ENCODE measurements at places on chromosomes 2 and 18.
A peak's percentile ranks its signal among the peaks of the same experiment; 100 is the strongest.

- peak; percentile 85 for DNase-seq
Measured at GRCh38 chr2:42974721-42975717, 182.6 kb upstream of the HAAO start.

DNA sequence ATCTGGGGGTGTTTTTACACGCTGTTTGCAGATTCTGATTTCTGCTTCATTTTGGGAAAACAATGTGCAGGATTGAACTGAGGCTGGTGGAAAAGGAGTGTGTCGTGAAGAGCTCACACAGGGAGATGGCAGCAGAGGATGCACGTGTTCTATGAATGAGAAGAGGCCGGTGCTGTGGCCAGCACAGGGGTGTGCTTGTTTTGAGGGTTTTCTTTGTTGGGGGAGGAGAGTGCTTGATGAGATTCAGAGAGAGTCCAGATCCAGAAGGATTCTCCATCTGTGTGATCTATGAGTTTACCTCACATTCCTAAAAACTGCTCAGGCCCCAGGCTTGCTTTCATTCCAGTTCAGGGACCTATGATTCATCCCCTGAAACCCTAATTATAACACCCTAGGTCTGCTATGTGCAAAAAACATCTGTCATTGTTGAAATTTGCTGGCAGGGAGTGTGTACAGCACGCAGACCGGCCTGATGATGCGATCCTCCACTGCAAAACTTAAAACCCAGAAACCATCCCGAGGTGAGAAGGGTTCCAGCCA is 12.1 kb downstream of the TGFA start:
- DNase-seq, result no peak

DNA sequence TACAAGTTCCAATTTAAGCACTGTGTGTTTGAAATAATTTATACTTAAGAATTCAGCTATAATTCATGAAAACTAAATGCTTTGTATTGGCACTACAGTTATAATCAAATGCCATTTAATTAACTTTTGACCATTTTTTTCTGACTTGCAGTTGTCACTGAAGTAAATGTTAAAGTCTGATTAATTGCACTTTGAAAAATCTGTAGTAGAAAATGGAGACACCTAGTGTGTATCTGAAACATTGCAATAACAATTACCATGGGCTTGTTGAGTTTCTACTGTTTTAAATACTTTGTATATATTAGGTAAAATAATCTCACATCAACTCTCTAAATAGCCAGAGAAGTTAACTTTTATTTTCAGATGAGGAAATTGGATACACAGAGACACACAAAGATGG is 458.6 kb upstream of the FSIP2 start:
- no peak for DNase-seq

- DNase-seq, result no peak
Measured at GRCh38 chr2:64485331-64485730, 31.4 kb downstream of the LGALSL start.

DNA sequence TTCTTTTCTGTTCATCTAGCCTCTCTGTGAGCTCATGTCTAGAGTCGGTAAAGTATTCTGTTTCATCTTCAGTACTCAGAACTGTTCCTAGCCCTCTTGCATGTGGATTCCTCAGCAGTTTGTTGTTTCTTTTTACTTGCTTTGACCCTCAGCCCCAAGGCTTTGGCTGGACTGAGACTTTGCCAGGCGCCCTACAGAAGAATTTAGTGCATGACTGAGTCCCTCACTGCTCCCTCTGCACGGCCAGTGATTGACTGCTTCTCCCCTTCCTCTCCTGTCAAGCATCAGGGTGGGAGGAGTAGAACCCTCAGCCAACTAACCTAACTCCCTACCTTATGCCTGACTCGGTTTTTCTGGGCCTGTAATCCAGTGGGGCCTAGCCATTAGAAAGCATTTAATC is 109.8 kb downstream of the ESCO1 start:
- no peak for DNase-seq

DNA sequence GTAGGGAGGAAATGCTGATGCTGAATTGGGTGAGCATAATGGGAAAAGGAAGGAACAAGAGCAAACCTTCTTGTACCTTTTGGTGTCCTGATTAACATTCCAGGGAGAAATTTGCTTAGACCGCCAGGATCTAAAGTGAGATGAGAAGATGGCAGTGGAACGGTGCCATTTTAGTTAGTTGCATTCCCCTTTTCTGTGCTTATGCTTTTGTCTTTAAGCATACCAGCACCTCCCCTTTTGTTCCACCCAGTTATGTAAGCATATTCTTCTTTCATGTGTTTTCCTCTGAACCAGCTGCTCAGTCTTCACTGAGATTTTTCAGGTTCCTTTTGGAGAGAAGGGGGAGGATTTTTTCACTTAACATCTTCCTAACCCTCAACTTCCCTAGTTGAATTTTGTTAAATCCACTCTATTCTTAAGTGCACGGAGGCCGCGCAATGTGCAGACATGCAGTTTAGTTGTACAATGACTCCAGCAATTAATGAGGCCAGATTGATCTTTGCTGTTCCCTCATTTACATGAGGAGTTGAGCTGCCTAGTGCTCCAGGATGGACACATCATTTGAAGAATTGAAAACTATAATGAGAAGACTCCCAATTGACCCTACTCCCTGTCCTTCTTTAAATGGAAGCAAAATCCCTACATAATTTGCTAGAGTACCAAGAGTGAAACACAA is 73.9 kb downstream of the MAP4K4 start:
- DNase-seq, result no peak

GRCh38 chr2:203681978-203682377 is 24.5 kb upstream of the CD28 start:
- no peak for DNase-seq

DNA sequence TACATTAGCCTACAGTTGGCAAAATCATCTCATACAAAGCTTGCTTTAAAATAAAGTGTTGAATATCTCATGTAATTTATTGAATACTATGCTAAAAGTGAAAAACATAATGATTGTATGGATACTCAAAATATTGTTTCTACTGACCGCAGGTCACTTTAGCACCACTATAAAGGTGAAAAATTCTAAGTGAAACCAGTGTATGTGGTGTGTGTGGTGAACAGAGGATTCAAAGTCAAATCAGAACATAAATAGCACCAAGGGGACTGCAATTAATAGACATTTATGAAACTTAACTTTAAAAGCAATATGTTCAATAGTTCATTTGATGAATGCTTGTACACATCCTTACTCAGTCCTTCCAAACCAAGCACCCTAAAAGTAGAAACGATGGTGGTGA is 145.8 kb downstream of the AKAIN1 start:
- DNase-seq, result no peak

- no peak for DNase-seq
Measured at GRCh38 chr2:209974576-209974975, 27.9 kb upstream of the RPE start.

DNA sequence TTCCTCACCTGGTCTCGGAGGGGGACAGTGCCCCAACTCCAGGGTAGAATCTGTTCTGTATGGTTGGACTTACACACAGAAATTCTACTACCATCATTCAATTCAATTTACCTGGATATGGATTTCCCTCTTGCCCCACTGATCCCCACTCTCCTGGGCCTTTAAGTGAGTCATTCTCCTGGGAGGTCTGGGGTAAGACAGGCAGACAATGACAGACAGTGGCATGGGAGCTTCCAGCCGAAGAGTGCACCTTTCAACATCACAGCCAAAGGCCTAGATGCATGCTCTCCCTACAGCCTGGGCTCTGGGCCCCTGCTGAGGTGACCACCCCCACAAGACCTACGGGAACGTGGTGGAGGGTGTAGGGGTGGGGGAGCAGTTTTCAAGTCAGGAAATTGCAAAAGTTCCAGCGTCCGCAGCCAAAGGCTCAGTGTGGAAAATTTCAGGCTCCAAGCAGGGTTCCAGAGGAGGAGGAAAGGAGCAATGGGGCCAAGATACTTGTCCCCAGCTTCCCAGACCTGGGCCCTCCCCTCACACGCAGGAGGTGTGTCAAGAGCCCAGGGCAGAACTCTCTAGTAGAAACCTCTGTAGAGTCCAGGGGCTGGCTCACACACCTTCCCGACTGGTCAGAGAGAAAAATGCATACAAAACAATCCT is 296.4 kb downstream of the CYP26B1 start:
- no peak for DNase-seq

GRCh38 chr2:229407170-229407569 is 136.1 kb upstream of the PID1 start:
- DNase-seq, result no peak

DNA sequence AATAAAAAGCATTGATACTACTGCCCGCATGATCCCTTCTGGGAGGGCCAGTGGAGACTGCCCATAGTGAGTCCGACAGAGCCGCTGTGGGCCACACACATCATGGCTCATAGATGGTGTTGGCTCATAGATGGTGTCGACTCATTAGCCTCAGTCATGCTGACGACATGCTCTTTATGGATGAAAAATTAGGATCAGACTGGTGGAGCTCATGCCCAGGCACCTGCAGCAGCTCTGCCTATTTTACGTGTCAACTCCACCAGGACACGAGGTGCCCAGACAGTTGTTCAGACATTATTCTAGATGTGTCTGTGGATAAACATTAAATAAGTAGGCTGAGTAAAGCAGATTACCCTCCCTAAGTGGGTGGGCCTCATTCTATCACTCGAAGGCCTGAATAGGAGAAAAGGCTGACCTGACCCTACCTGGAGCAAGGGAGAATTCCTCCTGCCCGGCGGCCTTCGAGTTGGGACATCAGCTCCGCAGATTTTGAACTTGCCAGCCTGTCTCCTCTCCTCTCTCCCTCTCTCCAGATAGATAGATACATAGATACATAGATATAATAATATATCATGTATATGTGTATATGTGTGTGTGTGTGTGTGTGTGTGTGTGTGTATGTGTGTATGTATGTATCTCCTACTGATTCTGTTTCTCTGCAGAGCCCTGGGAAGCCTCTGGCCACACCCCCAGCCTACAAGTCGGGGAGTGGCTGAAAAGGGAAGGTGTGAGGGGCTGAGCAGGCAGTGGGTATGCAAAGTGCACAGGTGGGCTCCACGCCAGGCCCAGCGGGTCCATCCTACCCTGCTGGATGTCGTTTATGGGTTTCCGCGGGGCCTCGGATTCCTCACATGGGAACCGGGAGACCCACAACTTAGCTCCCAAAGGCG is 13.6 kb upstream of the TEX51 start:
- no peak for DNase-seq

GRCh38 chr2:201960305-201960704 is 73.3 kb upstream of the FZD7 start:
- DNase-seq, result no peak

- no peak for DNase-seq
Measured at GRCh38 chr2:144454466-144455287, 65.2 kb downstream of the ZEB2 start.

- DNase-seq, result peak; percentile 10
Measured at GRCh38 chr2:235689427-235689853, 195.6 kb downstream of the AGAP1 start.

- DNase-seq, result no peak
Measured at GRCh38 chr2:38751596-38752410, 642 bp upstream of the SRSF7 start.

GRCh38 chr18:36813101-36813775 is 15.6 kb downstream of the TPGS2 start:
- no peak for DNase-seq

DNA sequence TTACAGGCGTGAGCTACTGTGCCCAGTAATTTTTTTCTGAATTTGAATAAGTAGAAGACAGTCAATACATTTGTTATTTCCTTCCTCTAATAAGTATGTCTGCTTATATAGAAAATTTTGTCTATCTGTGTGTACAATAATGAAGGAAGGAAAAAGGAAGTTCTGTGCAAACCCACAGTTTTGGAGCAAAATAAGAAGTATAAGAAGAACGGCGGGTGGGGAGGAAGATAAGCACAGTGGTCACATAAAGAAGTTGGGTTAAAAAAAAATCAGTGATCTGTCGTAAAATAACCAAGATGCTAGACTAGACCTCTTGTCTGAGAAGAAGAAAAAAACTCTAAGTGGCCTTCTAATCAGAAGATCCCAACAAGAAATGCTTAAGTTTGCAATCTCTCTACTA is 20.2 kb downstream of the MGAT4A start:
- no peak for DNase-seq

DNA sequence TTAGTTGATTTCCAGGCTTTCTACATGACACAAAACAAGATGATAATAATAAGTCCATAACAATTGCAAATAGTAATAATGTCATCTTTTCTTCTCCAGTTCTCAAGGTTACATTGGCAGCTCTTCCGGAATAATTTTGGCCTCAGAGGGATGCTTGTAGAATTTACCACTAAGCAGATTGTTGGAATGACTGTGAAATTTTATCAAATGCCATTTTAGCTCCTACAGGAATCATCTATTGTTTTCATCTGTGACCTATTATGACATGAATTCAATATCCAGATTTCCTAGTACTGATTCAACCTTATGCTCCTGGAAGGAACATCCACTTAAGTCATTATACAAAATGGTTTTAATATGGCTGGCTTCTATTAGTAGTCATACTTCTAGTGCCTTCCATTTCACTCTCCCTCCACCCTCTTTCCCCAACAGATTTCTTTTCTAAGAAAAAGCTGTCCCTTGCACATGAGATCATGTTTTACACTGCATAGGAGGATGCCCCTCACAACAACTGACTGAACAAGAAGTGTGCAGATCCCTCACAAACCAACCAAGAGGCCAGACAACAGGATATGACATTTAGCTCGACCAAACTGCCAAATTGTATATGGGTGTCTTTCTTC is 200.0 kb downstream of the DNER start:
- no peak for DNase-seq

GRCh38 chr18:45456090-45457021 is 158.9 kb upstream of the SLC14A2 start:
- DNase-seq, result no peak

- no peak for DNase-seq
Measured at GRCh38 chr18:34364699-34365098, 140.0 kb upstream of the NOL4 start.

DNA sequence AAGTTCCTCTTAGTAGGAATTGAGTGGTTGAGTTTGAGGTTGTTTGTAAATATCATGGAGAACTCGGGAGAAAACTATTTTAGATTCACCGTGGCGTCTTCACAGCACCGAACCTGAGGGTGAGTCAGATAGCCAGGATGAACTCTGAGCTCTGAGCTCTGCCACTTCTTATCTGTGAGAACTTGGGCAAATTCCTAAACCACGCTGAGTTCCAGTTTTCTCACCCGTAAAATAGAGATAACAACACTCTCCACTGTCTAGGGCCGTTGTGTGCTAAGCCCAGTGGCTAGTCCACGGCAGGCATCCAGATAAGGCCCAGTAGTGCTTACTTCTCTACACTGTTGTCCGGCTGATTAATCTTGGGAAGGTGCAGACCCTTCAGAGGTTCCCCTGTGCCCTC is 7.0 kb downstream of the KIF5C start:
- DNase-seq, result no peak

- no peak for DNase-seq
Measured at GRCh38 chr2:80547344-80547743, 242.8 kb upstream of the LRRTM1 start.

DNA sequence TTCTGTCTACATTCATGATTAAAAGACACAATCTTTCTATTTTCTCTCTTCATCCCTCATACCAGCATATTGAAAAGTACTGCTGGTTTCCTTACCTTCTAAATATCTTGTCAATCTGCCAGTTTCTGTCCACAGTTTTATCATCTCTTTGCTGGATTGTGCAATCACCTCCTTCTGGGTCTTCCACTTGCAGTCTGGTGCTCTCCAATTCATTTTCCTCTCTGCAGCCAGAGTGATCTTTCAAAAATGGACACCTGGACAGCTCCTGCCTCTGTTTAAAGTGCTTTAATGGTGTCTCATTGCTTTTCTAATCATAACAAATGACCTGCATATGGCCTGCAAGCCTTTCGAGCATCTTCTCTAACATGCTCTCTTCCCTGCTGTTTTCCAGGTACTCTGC is 94.0 kb downstream of the C1QL2 start:
- no peak for DNase-seq

- no peak for DNase-seq
Measured at GRCh38 chr18:45050712-45051601, 370.3 kb downstream of the SETBP1 start.

- peak; percentile 14 for DNase-seq
Measured at GRCh38 chr2:199704358-199705238, 146.4 kb downstream of the FTCDNL1 start.
